Stimulated activated CD8-positive, alpha-beta memory T cell treated with anti-CD3 and anti-CD28 coated beads, Interleukin-15, amount 100 ng/mL, for 24 hours (primary cell): ENCODE measurements at places on chromosomes 7 and 10.

DNA sequence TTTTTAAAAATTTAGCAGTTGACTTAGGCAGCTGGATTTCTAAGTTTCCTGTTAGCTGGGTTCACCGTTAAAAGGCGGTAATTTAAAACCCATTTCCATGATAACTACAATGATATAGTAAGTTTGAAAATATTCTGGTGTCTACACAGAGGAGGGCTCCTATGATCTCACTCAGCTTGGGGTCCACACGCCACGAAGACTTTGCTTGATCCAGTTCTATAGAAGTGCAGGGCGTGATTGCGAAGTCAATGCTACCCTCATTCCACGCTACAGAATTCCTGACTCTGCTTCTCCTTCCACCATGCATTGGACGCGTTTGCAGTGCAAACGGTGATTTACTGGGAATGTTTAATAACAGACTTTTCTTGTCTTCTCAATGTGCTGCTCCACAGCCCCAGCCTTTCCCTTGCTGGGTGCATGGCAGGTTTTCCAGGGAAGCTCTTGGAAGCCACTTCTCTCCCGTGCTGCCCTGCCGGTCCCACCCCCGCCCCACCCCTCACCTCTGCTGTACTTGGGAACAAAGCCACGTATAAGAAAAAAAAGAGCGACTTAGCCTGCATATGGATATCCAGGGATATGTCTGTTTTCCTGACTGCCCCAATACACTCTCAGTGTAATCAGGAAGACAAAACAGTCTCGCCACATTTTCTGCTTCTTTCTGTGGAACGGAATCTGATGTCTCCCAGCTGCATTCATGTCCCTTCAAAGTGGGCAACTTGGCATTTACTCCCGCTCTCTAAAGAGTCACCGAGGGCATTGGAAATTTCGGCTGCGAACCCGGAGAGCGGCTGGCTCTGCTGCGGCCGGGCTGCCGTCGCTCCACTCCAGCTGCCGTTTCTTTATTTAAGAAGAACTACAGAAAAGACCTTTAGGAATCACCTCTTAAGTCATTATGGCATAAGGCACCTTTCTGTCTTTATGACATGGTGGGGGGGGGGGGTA lies 434.4 kb upstream of the MGMT start:
- DNase-seq = no peak

DNA sequence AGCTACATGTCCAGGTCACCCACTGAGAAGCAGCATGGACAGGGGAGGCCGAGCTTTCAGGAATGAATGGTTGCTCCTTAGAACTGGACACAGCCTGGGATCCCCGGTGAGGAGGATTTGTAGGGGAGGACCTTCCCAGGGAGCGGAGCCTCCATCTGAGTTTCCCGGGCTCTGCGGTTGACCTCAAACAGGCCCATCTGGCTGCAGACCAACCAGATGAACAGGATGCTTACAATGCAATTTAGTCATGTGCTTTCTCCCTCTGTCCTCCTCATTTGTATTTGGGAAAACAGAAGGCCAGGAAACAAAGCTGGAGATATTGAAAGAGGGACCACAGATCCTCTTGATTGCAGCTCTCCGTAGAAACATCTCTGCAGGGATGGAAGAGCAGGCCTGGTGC lies 104.8 kb downstream of the EMX2 start:
- no peak for DNase-seq

DNA sequence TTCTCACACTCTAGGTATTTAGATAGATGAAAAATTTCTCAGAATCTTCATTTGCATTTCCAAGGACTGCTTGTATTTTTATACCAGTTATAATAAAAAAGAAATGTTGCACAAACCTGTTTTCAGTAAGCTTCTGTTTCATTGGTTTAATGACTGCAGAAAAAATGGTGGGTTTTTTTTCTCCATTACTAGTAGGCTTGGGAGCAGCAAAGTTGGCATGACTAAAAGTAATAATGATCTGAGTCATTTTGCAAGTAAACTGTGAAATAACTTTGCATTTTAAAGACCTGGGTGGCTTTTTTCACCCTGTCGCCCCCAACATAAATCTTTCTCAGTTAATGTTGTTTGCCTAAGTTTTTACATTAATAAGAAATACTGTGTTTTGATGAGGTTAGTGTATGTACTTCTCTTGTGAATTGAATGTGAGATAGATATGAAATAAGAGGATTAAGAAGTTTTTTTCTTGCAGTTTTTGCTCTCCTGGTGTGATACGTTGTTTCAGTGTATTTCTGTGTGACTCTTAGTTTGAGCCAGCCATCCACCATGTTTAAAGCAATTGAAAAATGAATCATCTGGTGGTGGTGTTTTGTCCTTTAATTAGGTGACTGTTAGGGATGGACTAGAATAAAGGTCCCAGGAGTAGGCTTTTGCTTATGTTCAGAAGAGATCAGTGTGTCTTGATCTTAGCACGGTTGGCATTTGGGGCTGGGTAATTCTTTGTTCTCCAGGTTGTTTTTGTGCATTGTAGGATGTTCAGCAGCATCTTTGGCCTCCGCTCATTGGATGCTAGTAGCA lies 1.8 kb downstream of the GNAI1 start:
- DNase-seq = no peak

GRCh38 chr7:134690614-134691504 lies 44.2 kb downstream of the BPGM start:
- DNase-seq = no peak

GRCh38 chr10:97868134-97868685 lies 18.6 kb downstream of the GOLGA7B start:
- no peak for DNase-seq

GRCh38 chr10:113336549-113337130 lies 216.2 kb upstream of the HABP2 start:
- DNase-seq = no peak
